Stimulated activated CD8-positive, alpha-beta memory T cell treated with anti-CD3 and anti-CD28 coated beads, Interleukin-4, amount 100 ng/mL, for 48 hours (primary cell): ENCODE measurements at places on chromosomes 7 and 10.

DNA sequence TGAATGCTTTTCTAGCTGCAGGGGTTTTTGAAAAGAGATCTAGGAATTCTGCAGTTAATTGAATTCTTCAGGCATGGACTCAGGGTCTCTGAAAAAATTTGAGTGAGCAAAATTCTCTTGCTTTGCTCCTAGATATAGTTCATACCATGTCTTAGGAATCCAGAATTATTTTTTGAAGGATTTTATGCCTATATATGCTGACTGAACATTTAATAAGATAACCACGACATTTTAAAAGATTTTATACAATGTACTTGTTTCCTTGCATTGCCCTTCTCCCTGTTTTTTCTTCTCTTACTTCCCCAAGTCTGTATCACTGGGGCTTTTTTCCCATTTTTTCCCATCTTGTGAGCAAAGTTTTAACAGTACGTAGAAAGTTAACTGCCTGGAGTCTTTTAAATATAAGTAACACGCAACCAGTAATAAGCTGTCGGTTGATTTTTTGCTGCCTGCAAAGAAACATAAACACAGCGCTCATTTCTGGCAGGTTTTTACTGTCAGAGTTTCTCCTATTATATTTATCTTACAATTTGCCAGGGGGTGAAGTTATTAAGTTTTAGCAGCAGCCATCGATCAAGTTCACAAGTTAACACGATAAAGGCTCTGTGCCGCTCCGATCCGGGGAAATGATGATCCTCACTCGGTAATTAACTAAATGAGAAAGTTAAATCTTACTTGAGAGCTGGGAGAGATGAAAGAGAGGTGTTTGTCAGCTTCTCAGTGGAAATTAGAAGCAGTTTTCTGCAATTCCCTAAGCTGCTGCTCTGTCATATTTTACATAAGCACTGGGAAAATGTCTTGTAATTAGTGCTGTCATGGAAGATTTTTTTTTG is 81.0 kb downstream of the POLL start:
- DNase-seq = no peak

DNA sequence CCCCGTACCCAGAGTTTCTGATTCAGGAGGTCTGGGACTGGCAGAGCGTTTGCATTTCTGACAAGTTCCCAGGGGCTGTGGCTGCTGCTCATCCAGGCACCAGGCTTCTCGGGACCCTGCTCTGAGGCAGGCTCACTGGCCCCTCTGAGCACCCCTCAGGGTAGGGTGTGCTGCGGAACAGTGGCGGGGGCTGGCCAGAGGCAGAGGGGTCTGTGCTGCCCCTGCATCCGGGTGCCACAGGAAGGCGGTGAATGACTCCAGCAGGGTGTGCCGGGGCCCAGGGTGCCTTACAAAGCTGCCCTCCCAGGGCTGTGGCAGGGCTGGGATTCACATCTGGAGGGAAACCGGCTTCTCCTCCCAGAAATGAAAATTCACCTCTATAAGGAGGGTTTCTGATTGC is 77.4 kb downstream of the CHST15 start:
- DNase-seq = no peak

DNA sequence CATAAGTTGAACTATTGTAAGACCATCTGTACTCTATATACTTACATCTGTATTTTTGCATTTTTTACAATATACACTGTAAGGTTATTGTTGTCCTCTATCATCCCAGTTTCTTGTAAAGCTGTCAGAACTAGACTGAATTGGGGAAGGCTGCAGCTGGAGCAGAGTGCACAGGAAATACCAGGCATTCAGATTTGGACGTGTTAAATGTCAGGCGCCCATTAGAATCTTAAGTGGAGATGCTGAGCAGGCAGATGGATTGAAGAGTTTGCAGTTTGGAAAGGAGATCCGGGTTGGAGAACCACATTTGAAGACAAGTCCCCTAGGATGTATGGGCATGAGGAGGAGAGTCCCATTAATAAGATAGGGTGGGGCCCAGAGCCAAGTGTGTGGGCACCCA is 40.4 kb downstream of the MTURN start:
- DNase-seq = no peak

GRCh38 chr7:69635555-69636185 is 37.4 kb downstream of the AUTS2 start:
- DNase-seq = no peak

GRCh38 chr7:107661081-107661864 is 645 bp downstream of the SLC26A4 start:
- peak; percentile 67 for DNase-seq

DNA sequence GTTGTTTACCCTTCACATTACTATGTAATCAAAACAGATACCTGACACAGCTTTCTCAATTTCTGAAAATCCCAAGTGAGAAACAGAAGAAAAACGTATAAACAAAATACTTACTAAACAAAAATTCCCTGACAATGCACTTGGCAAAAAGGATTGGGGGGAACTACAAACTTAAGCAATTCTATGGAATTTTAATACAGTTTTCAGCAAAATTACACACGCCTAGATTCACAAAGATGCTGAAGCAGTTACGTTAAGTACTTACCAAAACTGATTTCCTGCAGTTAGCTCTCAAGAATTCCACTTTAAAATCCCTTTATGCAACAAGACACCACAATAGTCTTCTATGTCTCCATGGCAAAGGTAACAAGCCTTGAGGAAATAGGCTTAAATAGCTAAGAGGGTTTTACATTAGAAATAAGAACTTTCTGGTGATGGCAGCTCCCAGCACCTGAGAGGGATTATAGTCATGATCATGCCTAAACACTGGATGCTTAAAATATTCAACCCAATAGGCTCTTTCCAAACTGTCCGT is 10.8 kb downstream of the TOMM7 start:
- no peak for DNase-seq

DNA sequence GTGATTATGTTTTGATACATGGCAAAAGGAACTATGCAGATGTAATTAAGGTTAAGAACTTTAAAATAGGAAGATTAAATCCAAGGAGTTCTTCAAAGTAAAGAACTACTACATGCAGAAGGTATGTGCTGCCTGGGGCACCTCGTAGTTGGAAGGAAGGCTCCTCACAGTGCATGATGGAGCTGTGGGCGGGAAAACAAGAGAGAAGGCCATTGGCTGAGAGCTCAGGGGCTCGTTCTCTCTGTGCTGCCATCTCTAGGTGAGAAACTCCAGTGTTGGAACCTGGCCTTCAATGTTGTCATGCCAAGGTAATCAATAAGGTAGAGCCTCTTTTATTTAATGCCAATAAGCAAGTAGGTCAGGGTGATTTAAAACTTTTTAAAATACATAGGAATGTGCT is 391.4 kb upstream of the ETV1 start:
- no peak for DNase-seq
